ENCODE measurements at places on chromosomes 4 and X. TPM values are rescaled to one million over a fixed set of nuclear protein-coding genes. Genes with fewer than 3 reads are reported as not detected.

DNA sequence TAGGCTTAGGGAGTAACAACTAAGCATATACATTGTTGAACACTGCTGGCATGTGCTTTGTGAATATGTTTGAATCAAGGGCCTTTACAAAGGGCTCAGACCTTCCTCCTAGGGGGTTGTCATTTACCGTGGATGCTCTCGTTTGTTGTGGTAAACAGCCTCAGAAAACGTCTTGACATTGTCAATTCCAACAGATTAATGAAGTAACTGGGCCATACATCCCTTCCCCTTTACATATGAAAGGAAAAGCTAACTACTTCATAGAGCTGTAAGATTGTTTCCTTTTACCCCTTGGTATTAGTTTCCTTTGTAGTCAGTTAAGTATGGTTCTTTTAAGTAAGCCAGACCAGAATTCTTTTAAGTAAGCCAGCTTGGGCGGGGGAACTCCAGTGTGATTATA lies 42.9 kb downstream of the FAT4 start:
- DNase-seq, result no peak

DNA sequence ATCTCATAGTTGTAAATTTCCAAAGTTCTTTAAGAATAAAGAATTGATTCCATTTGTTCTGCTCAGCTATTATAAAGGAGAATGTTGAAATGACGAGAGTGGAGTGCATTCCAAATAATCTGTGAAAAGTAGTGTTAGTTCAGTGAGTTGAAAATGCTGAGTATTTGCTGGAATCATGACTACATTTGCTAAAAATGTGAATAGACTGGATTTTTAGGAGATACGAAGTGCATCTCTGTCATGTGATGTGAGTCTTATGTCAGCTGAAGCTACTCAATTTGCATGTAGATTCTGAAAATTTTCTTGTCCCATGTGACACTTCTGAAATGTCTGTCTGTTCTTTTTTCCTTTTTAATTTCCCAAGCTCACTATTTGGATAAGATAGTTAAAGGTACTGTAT lies 206.0 kb downstream of the DCTD start:
- no peak for DNase-seq

- DNase-seq, result no peak
These were observed 15.0 kb upstream of the TRIM2 start for GRCh38 chr4:153189016-153189801.

- peak; percentile 0 for DNase-seq
These were observed 1.4 kb downstream of the FGF13 start for GRCh38 chrX:138709886-138710791.

DNA sequence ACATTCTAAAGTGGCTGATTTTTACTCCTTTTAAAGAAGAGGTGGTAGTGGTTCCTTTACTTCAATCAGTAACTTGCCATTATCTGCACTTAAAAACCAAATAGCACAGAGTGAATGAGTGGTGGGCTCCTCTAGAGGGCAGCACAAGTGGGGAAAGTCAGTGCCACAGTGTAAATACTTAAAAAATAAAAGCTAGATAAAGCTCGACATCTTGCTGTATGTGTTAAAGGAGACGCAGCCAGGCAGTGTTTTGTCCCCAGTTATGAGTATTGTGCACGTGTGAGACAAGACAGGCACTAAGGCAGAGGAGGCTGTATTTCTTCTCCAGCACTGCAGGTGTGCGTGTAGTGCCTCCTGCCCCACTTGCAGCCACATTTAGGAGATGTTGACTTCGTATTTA lies 24.6 kb downstream of the NAP1L5 start:
- DNase-seq, result peak; percentile 30

- DNase-seq, result no peak
These were observed 267.6 kb downstream of the TENM3 start for GRCh38 chr4:182510836-182511235.

DNA sequence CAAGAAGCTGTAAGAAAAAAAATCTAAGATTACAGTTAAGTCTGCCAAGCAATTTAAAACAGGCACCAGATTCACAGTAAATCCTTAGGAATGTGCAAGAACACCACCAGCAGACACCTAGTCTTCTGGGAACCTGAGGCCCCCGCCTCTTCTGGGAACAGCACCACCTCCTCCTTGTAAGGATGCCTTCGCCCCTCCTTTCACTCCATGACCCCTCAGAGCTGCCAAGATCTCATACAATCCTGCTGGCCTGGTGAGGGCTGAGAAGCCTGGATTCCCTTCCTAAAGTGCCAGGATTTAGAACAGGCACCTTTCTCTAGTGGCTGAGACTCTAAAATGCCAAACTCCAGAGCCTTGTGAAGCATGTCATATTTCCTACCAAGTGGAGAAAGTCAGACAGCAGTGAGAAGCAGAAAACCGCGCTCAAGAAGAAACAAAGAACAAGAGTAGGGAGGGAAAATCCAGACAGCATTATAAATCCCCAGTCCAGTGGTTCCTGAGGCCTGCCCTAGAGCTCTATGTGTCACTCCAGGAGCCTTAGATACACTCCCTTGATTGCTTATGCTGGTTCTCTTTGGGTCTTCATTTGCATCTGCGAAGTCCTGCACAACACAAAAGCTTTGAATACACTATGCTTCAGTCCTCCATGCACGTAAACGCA lies 166.4 kb downstream of the TSPAN5 start:
- no peak for DNase-seq

- DNase-seq, result peak; percentile 93
These were observed at the start of gene GRIPAP1 for GRCh38 chrX:49002091-49002935. Gene GRIPAP1 (minus strand): TSS chrX:49002264. CDS start chrX:49002229, 35 bp downstream.

DNA sequence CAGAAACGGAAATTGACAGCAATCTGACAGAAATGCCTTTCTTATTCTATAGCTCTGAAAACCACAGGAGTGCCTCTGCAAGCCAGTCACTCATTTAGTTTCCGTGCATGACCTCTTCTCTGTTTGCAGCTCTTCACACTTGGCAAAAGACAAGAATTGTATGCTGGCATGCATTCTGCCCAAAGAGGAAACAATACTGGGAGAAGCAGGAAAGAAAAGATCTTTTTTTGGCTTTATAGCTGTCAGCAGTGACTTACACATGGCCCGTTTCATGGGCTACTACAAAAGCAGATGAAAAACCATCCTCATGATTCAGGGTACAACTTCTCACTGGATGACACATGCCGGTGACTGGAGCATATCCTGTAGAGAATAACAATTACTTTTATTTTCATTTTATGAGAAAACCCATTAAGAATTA lies 249.4 kb downstream of the ADAMTS3 start:
- DNase-seq, result no peak

GRCh38 chr4:138118270-138118669 lies 123.9 kb downstream of the SLC7A11 start:
- no peak for DNase-seq

- no peak for DNase-seq
These were observed 1040.0 kb downstream of the STPG2 start for GRCh38 chr4:97103252-97103651.

DNA sequence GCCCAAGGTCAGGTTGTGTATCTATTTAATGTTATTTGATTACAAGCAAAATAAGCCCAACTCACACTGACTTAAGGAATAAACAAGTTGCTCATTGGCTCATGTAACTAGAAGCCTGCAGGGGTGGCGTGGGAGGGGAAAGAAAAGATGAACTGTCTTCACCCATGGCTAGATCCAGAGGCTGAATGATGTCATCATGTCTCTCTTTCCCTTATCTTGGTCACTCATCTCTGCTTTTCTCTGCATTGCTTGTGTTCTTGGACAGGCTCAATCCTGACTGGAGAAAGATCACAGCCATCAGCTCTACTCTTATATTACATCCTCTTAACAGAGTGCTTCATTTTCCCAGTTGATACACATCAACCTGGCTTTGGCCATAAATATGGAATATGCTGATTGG lies 290.0 kb upstream of the DIAPH2 start:
- no peak for DNase-seq

DNA sequence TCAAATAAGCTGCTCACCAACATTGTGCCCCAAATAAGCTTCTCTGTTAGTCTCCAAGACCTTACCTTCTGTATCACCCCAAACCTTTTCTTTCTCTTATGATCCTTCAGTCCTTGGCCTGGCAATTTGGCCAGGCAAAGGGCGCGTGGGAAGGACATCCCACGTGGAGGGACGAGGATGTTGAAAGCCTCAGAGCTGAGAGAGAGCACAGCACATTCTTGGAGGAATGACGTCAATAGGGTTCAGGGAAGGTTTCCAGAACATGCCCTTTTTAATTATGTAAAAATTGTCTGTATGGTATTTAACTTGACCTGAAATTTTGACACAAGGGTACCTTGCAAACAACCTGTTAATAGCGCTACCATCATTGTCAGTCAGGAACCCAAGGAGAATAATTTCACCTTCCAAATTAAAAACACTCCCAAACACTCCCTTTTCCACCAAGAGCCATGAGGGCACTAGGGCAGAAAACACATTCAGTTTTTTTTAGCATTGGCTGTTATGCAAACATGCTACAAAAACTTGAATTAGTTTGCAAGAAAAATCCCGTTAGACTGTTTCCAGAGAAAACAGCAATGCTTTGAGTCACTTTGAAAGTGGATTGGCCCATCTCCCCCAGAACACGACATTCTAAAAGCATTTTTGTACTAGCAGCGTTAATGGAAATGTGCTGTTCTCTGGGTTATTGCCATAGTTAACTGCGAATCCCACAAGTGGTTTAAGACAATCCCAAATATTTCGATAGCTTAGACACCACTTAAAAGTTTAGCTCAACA lies 183.2 kb upstream of the PUDP start:
- no peak for DNase-seq

DNA sequence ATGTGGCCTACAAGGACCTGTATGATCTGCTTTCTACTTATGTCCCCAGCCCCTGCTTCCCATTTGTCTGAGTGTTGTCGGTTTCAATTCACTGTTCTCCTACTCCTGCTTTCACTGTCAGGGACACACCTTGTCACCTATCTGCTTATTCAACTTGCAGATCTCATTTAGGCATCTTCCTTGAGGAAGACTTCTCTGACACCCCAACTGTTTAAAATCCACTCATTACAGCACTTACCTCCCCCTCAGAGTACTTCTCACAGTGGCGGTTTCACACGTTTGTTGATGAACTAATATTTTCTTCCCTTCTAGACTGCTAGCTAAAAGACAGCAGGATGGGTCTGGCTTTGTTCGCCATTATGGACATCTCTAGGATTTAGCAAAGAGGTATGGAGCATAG lies 279.9 kb upstream of the TET2 start:
- no peak for DNase-seq

DNA sequence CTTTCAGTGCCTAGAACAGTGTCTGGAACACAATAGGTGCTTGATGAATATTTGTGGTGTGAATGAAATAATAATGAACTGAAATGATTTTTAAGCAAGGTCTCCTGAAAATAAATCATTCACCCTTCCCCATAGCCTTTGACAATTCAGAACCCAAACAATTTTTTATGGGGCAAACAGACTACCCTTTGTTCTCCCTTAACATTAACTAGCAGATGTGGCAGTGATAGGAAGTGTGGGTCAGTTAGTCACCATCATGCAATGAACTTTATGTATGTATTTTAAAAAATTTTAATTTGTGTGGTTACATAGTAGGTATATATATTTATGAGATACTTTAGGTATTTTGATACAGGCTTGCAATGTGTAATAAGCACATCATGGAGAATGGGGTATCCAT lies 27.2 kb upstream of the CD40LG start:
- DNase-seq, result no peak

GRCh38 chr4:141497627-141498026 lies 138.8 kb upstream of the IL15 start:
- no peak for DNase-seq

GRCh38 chrX:112081781-112082652 lies 559 bp downstream of the TRPC5 start:
- no peak for DNase-seq

DNA sequence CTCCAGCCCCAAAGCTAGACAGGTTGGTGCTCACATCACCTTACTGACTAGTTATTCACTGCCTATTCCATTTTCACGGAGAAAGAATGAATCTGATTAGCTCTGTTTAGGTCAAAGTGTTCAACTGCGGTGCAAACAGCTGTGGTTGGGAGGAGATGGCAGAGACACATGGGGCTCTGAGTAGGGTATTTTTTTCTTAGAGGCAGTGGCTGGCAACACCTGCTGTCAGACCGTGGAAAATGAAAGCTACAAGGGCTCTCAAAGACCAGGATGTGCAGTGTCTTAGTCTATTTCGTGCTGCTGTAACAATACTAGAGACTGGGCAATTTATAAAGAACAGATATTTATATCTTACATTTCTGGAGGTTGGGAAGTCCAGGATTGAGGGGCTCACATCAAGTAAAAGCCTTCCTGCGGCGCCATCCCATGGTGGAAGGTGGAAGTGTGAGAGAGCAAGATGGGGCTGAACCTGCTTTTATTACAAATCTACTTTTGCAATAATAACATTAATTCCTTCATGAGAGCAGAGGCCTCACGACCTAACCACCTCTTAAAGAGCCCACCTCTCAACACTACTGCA lies 10.6 kb downstream of the NYX start:
- no peak for DNase-seq

GRCh38 chrX:150512461-150512901 lies 55.9 kb upstream of the MTM1 start:
- DNase-seq, result no peak

DNA sequence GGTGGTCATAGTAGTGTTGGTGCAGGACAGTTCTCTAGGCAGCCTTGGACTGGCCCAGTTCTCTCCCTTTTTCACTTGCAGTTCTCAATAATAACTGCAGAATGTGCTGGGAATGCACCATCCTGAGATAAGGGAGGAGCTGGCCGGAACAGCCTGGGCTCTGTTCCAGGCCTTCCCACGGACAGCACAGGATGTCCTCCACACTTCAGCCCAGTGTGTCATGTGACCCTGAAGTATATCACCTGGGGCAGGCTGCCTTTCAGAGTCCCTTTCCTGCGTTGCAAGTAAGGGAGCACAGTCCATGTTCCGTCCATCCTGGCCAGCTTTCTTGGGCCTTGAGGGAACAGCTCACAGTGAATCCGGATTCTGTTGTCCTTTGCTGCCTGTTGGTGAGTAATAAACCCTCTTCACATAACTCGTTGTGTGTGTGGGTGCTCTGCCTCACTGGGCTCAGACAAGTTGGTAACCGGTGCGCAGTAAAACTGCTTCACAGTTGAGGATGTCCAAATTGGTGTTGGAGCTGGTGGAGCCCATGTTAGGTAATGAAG lies 32.3 kb upstream of the BBS12 start:
- no peak for DNase-seq

- no peak for DNase-seq
These were observed 23.7 kb upstream of the CLDN34 start for GRCh38 chrX:9943420-9943819.

GRCh38 chr4:2792711-2793585 lies at the start of gene SH3BP2:
Gene SH3BP2 (plus strand): TSS chr4:2793085. CDS start chr4:2820618, 27,533 bp downstream.
- peak; percentile 47 for DNase-seq

- no peak for DNase-seq
These were observed 1.7 kb downstream of the SLAIN2 start for GRCh38 chr4:48343035-48343434.

The NUP62CL gene
- 15.8 TPM for polyA plus RNA-seq

The CXorf38 gene
- polyA plus RNA-seq, result 9.8 TPM

The NXF2B gene
- not detected for polyA plus RNA-seq

The ADGRL3 gene
- polyA plus RNA-seq, result 0.05 TPM

The SATL1 gene
- polyA plus RNA-seq, result 0.03 TPM

The CTAG1A gene
- not detected for polyA plus RNA-seq

The FAM9C gene
- not detected for polyA plus RNA-seq

The GLRA3 gene
- not detected for polyA plus RNA-seq

The TMSB15B gene
- 6.5 TPM for polyA plus RNA-seq

Data from A549 (cell line).